ENCODE measurements at places on chromosomes 1 and 21.
A peak's percentile ranks its signal among the peaks of the same experiment; 100 is the strongest.

DNA sequence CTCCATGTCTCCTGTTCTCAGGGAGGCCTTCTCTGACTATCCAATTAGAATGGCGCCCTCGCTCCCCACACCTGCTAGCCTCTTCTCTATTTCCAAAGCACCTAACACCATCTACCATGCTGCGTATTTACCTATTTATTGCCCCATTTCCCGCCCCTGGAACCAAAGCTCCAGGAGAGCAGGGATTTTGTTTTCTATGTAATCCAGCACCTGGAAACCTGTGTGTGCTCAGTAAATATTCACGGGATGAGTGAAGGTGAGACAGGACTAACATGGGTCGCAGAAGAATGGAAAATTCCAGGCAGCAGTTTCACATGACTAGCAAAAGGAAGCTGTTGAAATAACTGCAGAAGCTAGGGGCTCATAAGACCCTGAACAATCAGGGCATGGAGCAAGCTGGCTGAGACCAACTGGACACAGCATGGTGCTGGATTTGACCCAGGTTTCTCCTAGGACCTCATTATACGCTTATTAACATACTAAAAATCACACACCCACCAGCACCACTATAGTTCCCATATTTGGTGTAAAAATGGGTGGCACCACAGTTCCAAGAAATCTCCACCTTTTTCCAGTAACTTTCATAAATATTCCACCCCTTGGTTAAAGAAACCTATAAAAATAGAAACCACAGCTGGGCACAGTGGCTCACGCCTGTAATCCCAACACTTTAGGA is 15.1 kb upstream of the TENT5B start:
- no peak for DNase-seq

GRCh38 chr1:228297822-228298221 is 90.0 kb downstream of the OBSCN start:
- no peak for DNase-seq

GRCh38 chr21:38980416-38981313 is 174.9 kb downstream of the ETS2 start:
- DNase-seq = no peak

DNA sequence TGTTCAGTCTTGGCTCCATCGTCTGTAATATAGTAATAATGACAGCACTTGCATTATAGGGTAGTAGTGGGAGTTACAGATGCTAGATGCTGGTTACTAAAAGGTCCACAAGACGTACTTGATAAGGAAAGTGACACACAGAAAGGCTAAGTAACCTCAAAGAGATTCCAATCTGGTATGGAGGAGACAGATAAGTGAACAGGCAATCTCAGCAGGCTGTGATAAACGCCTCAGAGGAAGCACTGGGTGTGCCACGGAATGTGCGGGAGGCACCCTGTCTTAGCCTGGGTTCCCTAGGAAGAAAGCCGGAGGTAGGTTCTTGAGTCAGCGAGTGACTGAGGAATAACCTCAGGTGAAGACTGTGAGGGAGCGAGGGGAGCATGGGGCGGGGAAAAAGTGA is 4.6 kb upstream of the CTPS1 start:
- DNase-seq = no peak

DNA sequence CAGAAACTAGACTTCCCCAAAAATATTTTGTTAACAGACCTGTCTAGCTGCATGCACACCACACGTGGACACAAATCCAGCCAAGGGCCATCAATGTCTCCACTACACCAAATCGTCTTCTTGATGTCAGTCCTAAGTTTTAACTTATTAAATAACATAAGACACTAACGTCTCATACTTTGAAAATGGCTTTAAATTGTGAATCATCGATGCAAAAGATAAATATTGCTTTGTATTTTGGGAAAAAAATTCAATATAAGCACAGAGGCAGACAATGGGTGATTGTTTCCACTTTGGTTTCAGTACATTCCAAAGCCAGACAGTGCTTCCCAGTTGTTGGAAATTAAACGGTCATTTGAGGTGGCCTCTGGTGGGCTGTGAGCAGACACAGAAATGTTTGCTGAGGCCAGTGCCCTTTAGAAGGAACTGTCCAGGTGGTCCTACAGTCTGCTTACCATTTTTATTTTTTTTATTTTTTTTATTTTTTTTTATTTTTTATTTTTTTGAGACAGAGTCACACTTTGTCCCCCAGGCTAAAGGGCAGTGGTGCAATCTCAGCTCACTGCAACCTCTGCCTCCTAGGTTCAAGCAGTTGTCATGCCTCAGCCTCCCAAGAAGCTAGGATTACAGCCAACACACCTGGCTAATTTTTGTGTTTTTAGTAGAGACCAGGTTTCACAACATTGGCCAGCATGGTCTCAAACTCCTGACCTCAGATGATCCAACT is 1.8 kb upstream of the KIAA2013 start:
- no peak for DNase-seq

DNA sequence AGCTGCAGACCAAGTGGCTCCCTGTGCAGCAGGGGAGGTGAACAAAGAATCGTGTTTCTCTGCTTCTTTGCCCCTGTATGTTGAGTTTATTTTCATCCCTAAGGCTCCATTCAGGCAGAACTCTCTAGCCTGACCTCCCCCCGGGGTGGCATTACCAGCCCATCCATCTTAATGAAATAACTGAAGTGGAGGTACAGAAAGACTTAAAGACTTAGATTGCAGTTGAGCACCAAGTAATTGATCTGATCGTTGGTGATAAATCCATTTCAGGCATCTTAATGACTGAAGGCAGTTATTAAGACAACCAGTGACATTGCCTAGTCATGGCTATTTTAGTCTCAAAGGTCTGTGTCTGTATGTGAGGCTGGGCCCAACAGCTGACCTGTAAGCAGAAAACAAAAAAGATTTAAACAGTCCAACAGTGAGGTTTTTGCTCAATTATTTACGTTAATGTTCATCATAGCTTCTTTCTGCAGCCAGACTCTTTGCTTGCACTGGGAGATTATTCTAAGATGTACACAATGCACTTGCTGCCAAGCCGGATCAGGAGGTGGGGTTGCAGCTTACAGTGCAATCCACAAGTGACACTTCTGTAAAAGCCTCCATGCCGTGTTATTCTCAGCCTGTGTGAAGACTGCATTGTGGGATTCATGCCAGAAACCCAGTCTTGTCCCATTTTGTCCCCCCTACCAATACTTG is 363.0 kb upstream of the DUSP10 start:
- DNase-seq = peak; percentile 76

DNA sequence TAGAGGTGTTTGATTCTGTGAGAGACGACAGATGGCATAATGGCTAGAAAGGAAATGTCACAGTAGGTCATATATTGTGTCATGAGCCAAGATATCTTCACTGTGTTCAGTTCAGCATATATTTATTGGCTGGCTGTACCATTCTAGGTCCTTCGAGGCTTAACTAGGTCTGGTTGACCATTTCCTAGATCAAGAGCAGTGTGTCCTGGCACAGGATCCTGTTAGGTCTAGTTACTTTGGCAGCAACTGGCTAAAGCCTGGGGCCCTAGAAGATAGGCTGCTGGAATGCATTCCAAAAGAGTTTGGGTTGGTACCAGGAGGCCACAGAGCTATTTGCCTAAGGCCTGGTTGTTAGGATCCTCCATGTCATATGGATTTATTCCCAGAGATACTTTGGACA is 20.9 kb downstream of the ZBTB40 start:
- no peak for DNase-seq

DNA sequence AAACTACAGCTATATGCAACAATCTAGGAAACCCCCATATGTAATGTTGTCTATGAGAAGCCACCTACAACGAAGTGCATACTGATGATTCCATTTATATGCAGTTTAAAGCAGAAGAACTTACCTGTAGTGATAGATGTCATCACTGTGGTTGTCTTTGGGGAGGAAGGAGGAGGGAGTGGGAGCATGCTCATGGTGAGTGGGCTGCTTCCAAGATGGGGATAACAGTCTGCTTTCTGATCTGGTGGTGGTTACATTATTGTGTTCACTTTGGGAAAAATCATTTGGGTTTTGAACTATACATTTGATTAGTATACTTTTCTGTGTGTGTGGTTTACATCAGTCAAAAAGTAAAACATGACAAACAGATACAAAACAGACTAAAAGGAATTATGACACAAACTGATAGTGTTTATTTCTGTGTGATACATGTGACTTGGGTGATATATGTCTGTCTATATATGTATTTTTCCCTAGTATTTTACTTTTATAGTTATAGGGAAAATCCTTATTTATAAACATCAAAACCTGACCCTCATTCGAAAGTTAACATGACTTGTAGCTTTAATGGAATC is 184.7 kb downstream of the VPS13D start:
- no peak for DNase-seq

DNA sequence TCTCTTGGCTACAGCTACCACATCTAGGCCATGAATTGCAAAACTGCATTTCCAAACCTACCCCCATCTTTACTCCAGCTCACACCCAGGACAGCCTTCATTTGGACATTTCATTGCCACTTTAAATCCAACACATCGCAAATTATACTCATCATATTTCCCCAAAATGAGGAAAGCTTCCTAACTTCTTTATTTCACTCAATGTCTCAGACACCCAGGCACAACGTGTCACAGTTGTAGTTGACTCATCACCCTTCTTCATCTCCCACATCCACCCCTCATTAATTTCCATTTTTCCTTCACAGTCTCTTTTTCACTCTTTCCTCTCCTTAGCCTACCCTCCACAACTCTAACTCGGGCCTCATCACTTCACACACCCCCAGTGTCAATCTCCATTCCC is 6.7 kb downstream of the OTUD7B start:
- no peak for DNase-seq

GRCh38 chr1:171800342-171800741 is 18.9 kb downstream of the METTL13 start:
- DNase-seq = no peak

DNA sequence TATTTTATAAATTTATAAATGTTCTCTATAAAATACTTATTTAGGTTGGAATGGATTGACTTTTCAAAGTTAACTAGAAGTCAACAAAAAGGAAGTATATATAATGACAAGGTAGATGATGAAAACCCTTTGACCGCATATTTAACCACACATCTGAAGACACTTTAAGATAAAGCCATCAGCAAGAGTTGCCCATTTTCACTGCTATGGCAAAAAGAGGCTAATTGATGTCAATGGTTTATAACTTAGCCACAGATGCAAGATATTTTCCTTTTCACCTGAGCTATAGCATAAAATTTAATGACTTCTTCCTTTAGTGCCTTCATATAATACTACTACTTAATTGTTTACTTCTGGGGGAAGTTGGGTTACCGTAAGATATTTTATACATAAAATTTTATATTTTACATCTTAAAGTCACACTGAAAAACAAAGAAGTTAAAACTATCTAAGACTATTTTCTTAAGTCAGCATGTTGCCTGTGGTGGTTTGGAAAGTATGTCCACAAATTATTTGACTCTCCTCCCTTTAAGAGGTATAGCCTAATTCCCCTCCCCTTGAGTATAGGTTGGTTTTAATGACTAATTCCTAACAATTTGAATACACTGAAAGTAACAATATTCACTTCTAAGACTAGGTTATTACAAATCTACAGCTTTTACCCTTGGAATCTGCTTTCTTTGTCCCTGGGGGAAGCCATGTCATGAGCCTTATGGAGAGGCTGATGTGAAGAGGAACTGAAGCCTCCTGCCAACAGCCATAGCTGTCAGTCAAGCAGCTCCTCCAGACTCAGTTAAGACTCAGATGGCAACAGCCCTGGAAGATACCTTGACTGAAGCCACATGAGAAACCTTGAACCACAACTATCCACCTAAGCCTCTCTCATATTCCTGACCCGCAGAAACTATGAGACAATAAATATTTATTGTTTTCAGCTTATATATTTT is 40.3 kb upstream of the LRRC8B start:
- DNase-seq = no peak

DNA sequence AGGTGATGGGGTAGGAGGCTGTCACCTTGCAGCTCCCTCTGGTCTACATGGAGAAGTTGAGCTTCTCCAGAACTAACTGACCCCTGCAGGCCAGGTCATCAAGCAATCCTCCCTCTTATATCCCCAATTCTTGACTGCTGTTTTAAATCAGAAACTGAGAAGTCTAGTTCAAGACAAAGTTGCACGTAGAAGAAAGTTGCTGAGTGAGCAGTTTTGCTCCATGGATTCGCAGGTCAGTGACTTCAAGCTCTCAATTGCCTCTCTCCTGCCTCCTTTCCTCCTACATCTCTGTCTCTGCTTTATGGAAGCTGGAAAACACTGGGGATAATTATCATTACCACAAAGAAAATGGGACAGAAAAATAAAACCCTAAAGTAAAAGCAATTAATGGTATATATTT is 32.8 kb upstream of the GBP5 start:
- DNase-seq = no peak

DNA sequence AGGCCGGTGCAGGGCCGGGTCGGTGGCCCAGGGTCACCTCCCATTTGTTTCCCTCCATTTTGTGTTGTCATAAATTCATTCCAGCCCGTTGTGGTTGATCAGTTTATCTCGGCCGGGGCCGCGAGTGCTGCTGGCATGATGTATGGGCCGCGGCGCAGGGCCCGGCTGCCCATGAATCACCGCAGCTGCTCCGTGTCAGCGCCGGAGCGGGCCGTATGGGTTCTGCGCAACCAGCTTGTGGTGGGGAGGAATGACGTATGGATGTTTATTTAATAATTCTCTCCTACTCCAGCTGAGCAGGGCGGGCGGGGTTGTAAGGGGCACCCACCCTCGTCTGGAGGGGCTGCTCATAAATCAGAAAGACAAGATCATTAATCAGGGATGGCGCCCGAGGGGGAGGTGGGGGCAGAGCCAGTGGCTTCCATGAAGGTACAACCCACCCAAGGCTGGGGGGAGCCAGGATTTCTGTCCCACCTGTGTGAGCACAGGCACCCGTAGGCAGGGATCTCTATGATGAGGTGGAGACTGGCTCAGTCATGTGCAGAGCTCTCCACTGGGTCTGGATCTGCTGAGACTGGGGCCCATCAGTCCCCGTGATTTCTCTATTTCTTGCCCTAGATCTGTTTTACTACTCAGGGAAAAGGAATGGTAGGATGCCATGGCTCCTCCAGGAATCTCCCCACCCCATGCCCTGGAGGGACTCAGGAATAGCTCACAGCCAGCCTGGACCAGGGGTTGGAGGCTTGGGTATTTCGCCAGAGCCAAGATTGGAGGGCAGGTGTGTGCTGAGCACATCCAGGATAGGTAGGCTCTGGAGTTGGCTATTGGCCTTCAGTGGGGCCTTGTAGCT is 27.8 kb downstream of the TMEM53 start:
- no peak for DNase-seq

DNA sequence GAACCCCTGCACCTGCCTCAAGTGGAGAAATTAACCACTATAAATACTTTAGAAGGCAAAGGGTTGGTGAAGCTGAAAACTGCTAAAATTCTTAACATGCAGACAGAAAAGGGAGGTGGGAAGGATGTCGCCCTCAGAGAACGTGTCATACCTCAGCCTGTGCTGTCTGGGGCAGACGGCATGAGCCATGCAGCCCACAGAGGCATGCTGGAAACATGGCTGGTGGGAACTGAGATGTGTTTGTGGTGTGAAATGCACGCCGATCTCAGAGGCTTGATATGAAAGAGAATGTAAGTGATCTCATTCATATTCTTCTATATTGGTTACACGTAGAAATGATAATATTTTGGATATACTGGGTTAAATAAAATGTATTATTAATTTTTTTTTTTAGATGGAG is 16.3 kb downstream of the AGPAT3 start:
- DNase-seq = no peak

GRCh38 chr21:37769656-37770055 is 146.6 kb downstream of the KCNJ6 start:
- no peak for DNase-seq
